NCI-H1436 treated with DMSO at 0.1 percent for 48 hours (cell line): ENCODE measurements at places on chromosomes 1 and 21.

- DNase-seq, result no peak
These were observed 1.0 kb upstream of the SYNJ1 start for GRCh38 chr21:32728848-32729247.

GRCh38 chr1:55375617-55376258, 160.6 kb upstream of the USP24 start:
- no peak for DNase-seq

- DNase-seq, result no peak
These were observed 39.1 kb upstream of the FHAD1 start for GRCh38 chr1:15207829-15208429.

- no peak for DNase-seq
These were observed 10.5 kb downstream of the ATP5IF1 start for GRCh38 chr1:28246427-28246832.

DNA sequence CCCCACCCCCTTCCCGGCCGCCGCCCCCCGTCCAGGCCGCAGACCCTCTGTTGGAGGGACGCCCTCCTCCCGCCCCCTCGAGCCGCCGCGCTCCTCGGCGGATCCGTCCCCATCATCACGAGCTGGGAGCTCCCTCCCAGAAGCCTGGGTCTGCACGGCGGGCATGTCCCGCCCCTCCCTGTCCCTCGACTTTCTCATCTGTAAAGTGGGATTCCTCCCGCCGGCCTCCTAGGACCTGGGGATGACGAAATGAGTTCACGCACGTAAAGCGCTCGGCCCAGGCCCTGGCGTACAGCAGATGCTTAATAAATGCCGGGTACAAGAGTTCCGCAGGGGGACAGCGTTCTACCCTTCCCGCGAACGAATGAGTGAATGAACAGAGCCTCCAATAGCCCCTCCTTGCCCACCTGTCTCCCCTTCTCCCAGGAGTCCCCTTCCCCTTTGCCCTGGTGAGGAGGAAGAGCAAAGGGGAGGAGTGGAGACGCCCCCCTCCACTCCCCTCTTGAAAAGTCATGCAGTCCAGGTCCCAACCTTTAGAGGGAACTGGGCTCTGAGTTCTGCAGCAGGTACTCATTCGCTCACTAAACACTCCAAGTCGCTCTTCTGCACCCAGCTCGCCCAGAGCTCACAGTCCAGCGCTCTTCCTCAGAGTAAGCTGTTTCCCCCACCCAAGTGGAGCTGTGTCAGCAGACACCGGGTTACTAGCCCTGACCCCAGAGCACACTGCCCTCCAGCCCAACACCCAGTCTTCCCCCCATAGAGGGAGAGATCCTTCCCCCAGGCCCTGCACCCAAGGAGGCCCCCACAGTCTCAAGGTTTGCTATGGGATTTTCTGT, 16.8 kb downstream of the RAP1GAP start:
- no peak for DNase-seq

DNA sequence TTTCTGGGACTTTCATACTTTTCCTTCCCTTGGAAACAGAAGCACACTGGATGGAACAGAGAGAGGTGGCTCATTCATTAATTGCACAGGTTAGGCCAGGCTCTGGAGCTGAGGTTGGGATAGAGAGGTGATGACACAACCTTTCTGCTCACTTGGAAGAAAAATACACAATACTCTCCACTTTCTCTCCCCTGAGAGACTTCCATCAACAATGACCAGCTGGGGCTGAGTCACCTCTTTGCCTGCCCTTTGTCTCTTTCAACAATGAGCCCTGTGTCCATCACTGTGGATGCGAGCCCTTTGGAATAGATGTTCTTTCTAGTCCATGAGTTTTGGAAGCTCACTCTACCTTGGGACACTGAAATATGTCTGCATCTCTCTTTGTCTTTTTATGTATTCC, 43.1 kb downstream of the ATP2B4 start:
- no peak for DNase-seq

GRCh38 chr1:183374825-183375224, 43.4 kb downstream of the NMNAT2 start:
- no peak for DNase-seq

GRCh38 chr1:167121375-167122120, 27.7 kb downstream of the STYXL2 start:
- no peak for DNase-seq

DNA sequence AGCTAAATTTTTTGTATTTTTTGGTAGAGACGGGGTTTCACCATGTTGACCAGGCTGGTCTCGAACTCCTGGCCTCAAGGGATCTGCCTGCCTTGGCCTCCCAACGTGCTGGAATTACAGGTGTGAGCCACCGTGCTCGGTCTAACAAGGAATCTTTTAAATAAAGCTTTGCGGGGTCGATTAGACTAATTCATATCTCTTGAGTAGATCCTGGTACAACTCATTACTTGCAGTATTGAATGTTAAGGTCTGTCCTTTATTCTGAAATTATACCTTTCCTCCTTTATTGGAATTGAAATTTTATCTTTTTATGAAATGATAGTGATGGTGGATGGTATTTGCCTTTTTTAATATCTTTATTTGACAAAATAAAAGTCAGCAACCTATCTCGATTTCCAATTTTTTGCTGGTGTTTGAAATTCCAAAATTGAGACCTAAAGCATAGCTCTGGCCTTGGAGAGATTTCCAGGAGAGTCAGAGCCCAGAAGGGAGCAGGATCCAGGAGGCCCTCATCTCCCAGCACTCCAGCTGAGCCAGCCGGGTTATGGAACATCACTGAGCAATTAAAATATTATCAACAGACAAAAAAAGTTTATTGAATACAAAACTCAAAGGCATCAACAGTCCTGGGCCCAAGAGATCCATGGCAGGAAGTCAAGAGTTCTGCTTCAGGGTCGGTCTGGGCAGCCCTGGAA, 4.7 kb downstream of the S100A2 start:
- DNase-seq, result no peak

- DNase-seq, result no peak
These were observed 2.6 kb downstream of the PUM1 start for GRCh38 chr1:31062867-31063380.

DNA sequence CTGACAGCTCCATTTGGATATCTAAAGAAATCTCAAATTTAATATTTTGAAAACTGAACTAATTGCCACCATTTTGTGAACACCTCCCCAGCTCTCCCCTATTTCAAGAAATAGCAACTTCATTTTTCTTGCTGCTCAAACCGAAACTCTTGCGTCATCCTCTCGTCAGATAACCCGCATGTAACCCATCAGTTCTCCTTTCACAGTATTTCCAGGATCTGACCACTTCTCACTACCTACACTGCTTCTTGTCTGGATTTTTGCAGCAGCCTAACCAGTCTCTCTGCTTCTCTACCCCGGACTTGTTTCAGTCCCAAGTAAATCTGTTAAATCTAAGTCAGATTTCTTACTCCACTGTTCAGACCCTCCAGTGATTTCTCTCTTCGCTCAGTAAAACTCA, 75.6 kb downstream of the MTR start:
- no peak for DNase-seq

- no peak for DNase-seq
These were observed 70.0 kb upstream of the AJAP1 start for GRCh38 chr1:4584449-4584848.

DNA sequence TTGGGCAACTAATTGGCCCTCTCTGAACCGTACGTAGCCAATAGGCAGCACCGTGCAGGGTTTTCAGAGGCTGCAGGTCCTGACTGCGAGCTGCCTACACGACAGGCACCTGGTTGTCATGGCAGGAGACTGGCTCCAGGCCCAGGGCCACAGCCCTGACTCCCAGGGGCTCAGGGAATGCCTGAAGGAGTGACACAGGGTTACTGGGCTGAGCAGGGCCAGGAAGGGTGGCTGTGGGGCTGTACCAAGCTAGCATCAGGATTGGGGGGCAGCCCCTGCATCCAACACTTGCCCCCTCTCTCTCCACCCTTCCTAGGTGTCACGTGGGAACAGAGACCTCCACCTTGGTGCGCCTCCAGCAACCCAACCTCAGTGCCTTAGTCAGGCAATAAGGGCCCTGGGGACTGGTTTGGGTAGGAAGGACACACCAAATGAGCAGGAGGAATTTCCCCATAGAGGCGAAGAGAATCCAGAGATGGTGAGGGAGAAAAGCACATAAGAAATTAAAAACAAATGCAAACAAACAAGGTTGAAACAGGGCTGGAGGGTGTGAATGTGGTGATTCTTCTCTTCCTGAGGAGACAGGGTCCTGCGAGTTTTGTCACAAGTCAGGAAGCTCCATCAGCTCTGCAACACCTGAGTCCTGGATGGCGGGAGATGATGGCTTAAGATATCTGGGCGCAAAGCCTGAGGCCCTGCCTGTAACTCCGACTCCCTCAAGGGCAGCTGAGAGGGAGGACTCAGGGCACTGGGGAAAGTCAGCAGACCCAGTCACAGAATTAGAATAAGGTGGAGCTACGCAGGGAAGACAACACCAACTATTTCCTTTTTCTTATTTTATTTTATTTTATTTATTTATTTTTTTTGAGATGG, 19.7 kb upstream of the RNU1-4 start:
- DNase-seq, result no peak

DNA sequence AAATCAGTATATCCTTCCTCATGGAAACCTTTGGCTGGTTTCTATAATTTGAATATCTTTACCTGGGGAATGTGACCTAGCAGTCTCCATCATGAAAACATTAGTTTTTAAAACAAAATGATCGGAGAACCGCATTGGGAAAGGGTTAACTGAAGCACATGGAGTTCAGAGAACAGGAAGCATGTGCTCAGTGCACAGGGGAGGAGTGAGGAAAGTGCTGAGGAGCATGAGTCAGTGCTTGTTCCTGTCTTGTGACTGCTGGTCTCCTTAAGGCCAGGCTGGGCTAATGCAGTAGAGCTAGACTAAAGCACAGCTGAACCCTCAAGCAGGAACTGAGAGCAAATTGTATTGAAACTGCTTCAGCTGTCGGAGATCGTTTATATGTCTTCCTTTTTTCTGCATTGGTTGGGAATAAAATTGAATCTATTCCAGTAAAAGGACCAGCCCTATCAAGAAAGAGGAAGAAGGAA, 5.8 kb downstream of the IFI16 start:
- DNase-seq, result no peak

GRCh38 chr1:211601982-211602670, 23.2 kb upstream of the SLC30A1 start:
- DNase-seq, result no peak

DNA sequence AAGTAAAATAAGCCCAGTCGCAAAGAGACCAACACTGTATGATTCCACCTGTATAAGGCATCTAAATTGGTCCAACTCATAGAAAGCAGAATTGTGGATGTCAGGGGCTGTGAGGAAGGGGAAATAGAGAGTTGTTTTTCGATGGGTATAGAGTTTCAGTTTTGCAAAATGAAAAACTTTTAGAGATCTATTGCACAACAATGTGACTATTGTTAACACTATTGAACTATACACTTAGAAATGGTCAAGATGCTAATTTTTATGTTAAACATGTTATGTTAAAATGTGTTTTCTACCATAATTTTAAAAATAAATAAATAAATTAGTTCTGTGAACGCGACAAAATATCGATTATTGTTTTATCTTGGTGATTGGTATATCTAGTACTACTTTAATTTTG, 192.4 kb downstream of the PTGER3 start:
- no peak for DNase-seq
